AG09309 (cell line): ENCODE measurements at places on chromosomes 1 and 21.

- no peak for DNase-seq
Observed at GRCh38 chr1:230068952-230069684, 2.1 kb downstream of the GALNT2 start.

DNA sequence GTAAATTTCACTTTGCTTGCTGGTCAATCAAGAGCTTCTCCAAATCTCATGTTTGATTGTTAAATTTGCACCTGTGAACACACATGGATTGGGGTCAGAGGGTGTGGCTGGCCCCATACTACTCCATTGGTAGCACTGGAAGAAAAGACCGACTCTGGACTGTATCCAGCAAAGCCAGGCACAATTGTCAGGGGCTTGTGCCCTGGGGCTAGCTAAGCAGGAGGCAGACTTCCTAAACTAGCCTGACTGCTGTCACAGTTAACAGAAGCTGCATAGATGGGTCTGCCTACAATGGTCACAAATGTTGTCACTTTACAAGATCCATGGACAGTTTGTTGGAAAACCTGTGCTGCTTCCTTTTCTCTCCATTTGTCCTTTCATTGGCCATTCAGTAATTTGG lies 421.0 kb downstream of the DSCAM start:
- DNase-seq, result no peak

DNA sequence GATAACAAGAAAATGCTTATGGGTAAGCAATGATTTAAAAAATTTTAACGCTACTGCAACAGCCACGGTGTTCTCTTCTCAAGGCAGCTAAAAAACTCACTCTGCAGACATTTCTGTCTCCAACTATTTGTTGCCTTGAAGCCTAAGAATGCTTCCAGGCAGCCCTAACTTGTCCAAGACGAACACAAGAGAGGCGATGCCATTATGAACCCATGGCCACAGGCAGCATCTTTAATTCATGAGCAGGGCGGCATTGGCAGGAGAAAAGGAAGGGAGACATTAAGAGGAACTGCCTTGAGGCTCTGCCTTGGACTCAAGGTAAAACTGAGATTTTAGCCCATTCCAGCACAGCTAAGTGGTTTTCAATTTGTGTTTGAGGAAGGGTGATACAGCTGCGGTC lies 67.5 kb downstream of the KCND3 start:
- no peak for DNase-seq

- no peak for DNase-seq
Observed at GRCh38 chr1:221290669-221291068, 411.4 kb downstream of the HLX start.

GRCh38 chr1:38015978-38016725 lies 3.6 kb downstream of the UTP11 start:
- DNase-seq, result no peak

DNA sequence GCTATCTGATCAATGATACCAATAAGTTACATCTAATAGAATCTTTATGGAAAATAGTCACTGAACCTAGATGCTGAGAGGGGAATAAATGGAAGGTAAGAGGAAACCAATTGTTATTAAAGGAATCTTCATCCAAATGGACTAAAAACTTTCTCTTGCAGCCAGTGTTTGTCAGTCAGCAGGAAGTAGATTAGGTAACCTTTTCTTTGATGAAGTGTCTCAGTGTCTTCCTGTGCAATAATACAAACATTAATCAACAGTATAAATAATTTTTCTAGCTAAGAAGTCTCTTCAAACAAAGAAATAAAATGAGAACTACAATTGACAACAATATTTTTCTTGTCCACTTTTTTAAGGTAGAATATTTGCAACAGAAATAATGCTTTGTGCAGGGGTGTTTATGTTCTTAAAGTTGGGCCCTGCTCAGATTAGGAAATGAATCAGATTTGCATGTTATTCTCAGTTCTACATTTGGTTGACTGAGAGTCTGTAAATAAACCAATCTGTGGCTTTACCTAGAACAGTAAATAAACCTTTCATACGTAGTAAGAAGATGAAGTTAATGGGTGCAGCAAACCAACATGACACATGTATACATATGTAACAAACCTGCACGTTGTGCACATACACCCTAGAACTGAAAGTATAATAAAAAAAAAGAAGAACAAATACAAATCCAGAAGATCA lies 391.4 kb downstream of the MRPL39 start:
- no peak for DNase-seq

DNA sequence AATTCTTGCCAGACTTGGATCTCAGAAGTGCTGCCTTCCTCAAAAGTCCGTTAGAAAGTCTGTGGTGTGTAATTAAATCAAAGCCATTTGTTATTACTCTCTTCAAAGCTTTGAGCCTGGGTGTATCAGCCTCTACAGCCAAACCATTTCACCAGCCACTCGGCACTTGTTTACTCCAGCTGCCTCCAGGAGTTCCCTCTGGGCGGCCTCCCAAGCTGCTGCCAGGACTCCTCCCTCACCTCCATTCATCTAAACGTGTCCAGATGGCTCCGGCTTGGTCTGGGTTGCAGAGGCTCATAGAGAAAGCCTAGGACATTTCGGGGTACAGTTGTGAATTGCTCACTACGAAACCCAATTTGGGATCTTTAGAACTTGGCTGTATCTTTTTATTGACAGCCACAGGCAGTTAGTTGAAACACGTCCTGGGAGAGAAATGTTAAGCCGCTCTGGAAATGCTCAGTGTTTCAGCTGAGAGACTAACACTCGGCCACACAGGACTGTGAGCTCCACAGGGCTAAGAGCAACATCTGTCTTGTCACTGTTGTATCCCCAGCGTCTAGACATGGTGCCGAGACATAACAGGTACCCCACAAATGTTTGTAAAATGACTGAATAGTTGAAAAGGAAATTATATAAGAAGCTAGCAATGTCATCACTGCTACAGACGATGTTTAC lies 116.9 kb upstream of the NGF start:
- DNase-seq, result no peak

DNA sequence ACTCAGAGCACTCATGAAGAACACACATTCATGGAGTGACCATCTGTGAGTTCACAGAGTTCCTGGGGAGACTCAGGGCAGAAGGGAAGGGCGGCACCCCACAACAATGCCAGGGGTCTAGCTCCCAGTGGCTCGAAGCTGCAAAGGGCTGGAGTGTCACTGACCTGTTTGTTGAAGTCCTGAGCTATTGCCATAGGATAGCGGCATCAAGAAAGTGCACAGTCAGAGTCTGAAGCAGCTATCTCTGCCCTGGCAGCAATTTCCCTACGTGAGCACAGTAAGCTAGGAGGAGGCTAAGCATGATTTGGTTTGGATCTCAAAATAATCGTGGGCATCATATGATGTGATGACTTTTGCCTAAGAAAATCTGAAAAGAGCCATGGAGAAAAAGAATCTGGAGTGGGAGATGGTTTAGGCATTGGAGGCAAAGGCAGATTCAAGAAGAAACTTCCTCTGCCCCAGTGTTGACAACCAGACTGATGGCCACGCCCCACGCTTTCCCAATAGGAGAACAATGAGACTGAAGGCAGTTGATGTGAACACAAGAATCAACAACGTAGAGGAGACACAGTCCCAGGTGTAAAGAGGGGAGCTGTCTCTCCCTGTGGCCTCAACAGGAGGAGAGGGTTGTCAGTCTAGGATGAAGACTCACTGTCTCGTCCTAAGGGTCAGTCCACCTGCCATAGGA lies 100.0 kb upstream of the SLC25A33 start:
- DNase-seq, result no peak

DNA sequence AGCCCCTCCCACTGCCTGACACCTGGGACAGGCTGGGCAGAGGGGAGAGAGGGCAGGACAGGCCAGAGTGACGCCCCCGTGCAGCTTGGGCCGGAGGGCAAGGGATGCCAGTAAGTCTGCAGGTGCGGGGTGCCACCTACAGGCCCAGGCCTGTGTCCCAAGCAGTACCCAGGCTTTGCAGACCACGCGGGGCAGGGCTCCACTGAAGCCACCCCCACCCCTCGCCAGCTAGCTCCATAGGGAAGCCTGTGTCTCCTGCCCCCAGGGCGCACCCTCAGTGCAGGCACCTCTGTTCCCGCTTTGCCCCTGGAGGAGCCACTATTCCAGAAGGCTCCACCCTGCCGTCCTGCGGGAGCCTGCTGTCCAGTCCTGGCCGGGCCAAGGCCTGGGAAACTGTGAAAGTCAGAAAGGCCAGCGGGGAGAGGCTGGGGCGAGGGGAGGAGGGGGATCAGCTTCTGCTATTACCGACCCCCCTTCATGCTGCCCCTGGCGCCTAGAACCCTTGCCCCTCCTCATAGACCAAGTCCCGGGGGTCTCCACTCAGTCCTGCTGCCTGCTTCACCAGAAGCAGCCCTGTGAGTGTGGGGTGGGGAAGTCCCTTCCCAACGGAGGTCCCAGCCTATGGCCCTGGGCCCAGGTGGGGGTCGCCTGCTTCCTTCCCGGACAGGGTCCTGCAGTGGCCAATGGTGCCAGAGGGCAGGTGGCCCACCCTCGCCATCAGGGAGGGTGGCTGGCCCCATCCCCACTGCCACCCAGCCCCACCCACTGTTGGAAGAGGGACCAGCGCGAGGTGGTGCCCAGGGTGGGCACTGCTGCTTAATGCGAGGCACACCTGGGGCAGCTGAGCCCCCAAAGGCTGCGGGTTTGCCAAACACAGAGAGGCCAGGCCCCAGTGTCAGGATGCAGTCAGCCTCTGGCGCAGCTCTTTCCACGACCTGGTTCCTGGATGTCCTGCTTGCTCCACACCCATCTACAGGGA lies 54.4 kb downstream of the KCNAB2 start:
- no peak for DNase-seq

- DNase-seq, result no peak
Observed at GRCh38 chr1:98049370-98050135, 128.7 kb upstream of the DPYD start.

- DNase-seq, result no peak
Observed at GRCh38 chr1:240526312-240526711, 85.6 kb downstream of the GREM2 start.

GRCh38 chr1:193310564-193310963 lies 124.2 kb upstream of the B3GALT2 start:
- DNase-seq, result no peak

DNA sequence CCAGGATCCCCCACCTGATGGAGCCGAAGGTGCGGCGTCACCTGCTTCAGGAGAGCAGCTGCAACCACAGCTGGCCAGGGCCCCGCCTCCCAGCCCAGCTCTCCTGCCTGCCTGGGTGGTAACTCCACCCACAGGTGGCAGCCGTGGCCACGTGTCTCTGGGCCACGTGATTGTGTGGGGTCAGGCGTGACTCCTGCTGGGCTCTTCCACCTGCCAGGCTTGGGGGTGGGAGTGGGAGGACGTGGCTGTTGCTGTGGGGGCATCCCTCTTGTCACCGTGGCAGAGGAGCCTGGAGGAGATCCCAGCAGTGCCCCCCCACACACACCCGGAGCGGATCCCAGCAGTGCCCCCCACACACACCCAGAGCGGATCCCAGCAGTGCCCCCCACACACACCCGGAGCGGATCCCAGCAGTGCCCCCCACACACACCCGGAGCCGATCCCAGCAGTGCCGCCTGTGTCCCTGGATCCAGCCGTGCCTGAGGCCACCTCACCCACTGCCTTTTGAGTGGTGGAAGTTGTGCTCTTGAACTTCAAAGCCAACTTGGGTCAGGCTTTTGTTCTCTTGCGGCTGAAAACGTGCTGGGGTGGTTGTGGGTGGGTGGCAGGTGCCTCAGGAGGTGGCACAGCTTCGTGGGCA lies 32.2 kb downstream of the POFUT2 start:
- DNase-seq, result no peak

DNA sequence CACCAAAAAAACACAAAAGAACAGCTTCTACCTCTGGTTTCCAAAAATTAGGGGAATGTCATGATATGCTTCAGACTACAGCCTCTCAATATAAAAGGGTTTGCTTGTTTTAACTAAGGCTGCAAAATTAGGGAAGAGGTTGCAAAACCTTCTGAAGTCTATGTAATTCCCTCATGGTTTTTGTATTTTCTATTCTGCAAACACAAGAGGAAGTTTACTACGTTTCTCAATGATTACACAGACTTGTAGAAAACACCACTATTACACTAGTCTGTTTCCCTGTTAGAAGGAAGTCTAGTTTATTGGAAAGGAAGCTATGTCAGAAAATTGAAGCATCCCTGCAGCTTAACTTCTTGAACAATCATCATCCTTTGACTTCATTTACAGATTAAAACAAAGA lies 229.7 kb upstream of the FMN2 start:
- DNase-seq, result no peak

DNA sequence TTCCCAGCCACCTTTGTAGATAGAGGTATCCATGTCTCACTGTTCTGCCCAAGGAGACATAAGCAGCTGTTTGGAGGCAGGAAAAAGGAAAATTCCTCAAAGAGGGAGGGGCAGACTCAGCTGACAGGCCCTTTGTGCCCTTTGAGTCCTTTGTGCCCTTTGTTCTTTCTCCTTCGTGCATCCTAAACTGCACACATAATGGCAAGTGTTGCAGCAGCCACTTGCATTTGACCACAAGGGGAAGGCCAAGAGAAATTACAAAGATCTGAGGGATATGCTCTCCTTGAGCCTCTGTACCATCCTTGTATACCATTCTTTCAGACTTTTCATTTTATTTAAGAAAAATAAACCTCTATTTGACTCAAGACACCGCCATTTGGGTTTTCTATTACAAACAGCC lies 71.8 kb upstream of the PKN2 start:
- DNase-seq, result no peak

DNA sequence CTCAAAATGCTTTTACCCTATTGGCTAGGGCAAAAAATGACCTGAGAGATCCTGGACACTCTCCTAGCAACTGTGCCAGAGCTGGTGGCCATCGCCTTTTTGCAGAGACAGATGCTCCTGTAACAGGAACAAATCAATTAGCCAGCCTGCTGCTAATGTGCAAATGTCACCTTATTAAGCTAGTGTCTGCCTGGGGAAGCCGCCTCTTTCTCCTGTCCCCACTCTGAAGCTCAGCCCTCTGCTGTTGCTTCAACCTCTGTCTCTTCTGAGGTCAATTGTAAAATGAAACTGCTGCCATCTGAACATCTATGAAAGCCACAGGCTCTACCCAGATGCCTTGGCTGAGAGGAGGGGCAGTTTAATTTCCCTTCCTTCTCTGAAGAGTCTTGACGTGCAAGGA lies 85.5 kb upstream of the CACNA1E start:
- no peak for DNase-seq

GRCh38 chr1:148290881-148291280 lies 138.8 kb upstream of the NBPF11 start:
- no peak for DNase-seq

- DNase-seq, result no peak
Observed at GRCh38 chr1:183732236-183732880, 72.6 kb upstream of the RGL1 start.

DNA sequence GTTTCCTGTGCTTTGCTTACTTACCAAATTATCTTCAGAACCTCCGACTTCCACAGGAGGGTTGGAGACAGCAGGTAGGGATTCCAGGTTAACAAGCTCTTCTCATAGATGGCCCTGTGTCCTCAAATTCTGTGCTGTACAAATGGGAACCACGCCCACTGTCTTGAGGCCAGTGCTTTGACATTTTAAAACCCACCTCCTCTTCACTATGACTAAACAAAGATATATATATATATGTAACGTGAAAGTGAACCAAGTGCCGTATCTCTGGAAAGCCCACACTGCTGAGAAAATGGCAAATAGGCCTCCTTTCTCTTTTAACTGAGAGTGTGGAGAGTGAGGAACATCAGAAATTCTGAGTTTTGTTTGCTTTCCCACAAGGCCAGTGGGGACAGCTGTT lies 99.6 kb downstream of the ZBTB18 start:
- no peak for DNase-seq

- DNase-seq, result no peak
Observed at GRCh38 chr21:17729455-17729854, 89.7 kb downstream of the C21orf91 start.
